ENCODE measurements at places on chromosomes 16 and 17. TPM values are rescaled to one million over a fixed set of nuclear protein-coding genes. Genes with fewer than 3 reads are reported as not detected.

Gene PRR11
- 4.0 TPM for total RNA-seq

Gene SGF29
- total RNA-seq, result 9.4 TPM

GRCh38 chr17:39765175-39765574 is 27.4 kb downstream of the GRB7 start:
- DNase-seq, result no peak

Gene GCGR
- not detected for total RNA-seq

Gene CDYL2
- 2.8 TPM for total RNA-seq

GRCh38 chr17:14790521-14790920 is 474.6 kb downstream of the PMP22 start:
- DNase-seq, result no peak

DNA sequence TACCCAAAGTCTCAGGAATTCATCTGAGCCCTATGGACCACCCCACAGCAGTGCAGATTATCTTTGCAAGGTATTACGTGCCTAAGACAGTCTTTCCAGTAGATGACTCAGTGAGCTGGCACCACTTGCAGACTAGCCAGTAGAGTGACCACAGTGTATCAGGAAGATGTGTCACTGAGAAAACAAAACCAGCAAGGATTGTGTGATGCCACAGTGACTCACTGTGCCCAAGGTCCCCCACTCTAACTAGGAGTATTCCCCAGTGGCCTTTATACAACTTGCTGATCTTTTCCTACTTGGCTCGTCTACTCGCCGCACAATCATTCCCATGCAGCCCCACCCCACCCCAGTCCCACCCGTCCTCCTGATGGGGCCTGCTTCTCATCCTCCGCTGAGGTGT is 26.8 kb upstream of the PRKCA start:
- no peak for DNase-seq

DNA sequence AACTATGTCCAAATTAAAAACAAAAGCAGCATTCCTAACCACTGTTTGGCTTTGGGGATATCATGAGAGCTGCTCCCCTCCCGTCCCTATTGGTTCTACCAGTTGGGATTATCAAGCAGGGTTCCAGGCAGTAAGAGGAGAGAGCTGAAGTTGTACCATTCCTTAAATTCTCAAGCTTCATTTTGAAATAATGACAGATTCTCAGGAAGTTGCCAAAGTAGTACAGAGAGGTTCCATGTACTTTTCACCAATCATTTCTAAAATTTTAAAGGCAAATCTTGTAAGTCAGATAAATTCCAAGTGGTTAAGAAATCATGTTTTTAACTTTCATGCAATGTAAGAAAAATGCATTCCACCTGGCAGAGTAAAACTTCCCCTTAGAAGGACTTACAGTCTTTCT is 36.9 kb downstream of the TEX2 start:
- no peak for DNase-seq

Gene EPN3
- 5.3 TPM for total RNA-seq

Gene TEX19
- not detected for total RNA-seq

DNA sequence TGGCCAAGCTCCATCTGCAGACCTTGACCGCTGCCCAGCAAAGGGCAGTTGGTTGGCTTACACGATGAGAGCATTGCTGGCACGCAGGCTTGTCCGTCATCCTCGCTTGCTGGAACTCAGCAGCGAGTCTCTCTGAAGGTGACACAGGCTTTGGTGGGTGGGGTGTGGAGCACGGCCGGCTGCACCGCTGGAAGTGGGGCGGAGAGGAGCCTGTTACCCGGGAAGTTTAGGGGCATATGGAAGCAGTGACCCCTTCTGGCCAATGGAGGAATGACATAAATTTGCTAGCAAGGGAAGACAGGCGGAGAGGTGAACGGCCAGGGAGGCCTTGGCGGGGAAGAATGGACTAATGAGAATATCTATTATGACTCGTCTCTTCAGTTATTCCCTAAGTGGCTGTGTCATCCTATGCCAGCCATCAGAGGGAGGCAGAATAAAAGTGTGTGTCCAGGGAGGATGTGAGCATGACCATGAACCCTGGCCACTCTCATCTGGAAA is 65.9 kb upstream of the SDK2 start:
- DNase-seq, result no peak

Gene SHBG
- 0.49 TPM for total RNA-seq

DNA sequence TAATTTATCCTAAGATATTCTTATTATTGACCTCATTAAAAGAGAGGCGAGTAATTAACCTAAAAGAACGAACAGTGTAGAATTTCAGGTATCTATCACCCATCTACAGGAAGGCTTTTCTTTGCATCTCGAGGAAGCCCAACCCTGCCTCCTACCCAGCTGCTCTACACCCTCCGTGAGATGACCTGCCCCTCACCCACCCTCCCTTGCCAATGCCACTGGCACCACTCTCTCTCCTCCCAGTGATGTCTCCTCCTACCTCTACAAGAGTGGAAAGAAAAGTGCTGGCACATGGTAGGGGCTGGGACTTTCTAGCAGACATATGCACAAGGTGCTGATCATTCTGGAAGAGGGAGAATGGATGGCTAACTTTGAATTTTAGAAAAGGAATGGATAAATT is 22.9 kb upstream of the FOXJ1 start:
- no peak for DNase-seq

GRCh38 chr17:58352596-58353388 is 791 bp upstream of the SUPT4H1 start:
- DNase-seq, result peak; percentile 73

DNA sequence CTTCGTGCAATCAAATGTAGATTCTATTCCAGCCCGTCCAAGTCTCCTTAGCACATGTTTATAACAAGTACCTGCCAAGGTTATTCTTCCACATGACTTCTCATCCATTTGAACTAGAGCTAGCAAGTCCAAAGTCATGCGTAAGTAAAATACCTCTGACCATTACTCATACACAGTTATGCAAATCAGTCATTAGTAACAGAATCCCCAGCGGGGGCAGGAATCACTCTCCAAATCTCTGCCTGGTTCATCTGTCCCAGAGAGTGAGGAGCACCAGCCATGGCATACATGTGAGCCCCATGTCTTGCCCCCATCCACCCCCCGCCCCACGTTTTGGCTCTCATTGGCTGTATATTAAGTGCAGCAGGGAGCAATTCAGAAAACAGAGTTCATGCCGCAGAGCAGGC is 27.7 kb downstream of the SRL start:
- no peak for DNase-seq

GRCh38 chr17:2457913-2458312 is 53.8 kb downstream of the METTL16 start:
- no peak for DNase-seq

GRCh38 chr17:27751622-27752490 is 48.5 kb downstream of the NOS2 start:
- DNase-seq, result no peak

DNA sequence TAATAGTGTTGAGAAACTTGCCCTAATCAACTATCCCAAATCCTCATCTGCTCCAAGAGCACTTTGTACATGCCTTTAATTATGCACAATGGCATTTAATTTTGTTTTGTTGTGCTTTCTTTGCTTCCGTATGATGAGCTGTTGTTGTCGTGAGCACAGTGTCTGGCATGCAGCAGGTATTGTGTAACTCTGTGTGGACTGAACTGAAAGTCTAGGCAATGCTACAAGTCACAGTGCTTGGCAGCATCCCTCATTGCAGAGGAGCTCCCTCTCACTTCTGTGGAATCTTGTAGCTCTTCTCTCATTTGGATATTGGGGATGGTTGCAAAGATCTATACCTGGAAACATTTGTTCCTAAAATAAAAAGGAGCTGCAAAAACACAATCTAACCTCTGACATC is 502.2 kb upstream of the CA10 start:
- DNase-seq, result no peak

DNA sequence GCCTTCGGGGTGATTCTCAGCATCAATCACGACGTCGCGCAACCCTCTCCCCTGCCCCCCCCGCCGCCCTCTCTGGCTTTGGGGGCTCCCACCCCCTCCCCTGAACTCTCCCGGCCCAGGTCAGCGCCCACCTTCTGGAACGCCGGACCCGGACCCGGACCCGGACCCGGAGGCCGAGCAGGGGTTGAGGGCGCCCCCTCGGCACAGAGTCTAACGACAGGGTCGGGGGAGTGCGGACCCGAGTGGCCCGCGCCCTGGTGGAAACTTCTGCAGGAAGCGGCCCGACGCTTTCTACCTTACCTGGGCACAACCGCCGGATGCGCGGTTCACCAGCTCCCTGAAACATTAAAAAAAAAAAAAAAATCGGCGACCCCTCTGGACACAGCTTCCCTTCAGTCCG is 16.2 kb downstream of the SALL1 start:
- no peak for DNase-seq

DNA sequence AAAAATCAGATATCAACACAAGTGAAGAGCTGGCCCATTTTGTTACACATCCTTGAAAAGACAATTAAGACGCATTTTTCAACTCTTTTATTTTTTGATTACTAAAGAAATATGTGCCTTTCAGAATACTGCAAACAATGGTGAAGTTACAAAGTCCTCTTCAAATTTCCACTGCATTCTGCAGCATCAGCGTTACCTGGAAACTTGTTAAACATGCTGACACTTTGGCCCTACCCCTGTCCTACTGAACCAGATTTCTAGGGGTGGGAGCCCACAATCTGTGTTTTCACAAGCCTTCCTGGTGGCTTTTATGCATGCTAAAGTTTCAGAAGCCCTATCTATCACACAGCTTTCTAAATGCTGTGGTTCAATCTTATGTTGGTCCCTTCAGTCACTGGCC is 4.5 kb upstream of the CCL14 start:
- DNase-seq, result no peak

GRCh38 chr17:50763716-50764475 is 3.4 kb downstream of the ANKRD40CL start:
- no peak for DNase-seq

Gene XAF1
- total RNA-seq, result 19.4 TPM

Gene NPIPB8
- total RNA-seq, result 1.7 TPM

GRCh38 chr17:9343516-9343915 is 232.1 kb downstream of the STX8 start:
- no peak for DNase-seq

Gene MYH2
- total RNA-seq, result 79.7 TPM

Gene SDR42E2
- total RNA-seq, result not detected

- DNase-seq, result no peak
Observed at GRCh38 chr17:44733753-44734152, 25.0 kb upstream of the ADAM11 start.

DNA sequence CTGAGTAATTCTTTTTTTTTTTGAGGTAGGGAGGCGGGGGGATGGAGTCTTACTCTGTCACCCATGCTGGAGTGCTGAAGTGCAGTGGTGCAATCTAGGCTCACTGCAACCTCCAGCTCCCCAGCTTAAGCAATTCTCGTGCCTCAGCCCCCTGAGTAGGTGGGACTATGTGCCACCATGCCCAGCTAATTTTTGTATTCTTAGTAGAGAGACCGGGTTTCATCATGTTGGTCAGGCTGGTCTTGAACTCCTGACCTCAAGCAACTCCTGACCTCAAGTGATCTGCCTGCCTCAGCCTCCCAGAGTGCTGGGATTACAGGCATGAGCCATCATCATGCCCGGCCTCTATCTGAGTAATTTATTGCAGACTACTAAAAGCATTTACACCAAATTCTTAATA is 19.4 kb downstream of the KPNB1 start:
- no peak for DNase-seq

Gene CACNG5
- total RNA-seq, result not detected
